Activated CD4-positive, alpha-beta T cell treated with anti-CD3 and anti-CD28 coated beads, Interleukin-2, amount 10 ng/mL, durations not matched to agents 24 days and 14 days (primary cell): ENCODE measurements at places on chromosomes 7 and 10. TPM values are rescaled to one million over a fixed set of nuclear protein-coding genes. Genes with fewer than 3 reads are reported as not detected.

GRCh38 chr10:53697038-53697437, 924.5 kb upstream of the MBL2 start:
- DNase-seq, result no peak

DNA sequence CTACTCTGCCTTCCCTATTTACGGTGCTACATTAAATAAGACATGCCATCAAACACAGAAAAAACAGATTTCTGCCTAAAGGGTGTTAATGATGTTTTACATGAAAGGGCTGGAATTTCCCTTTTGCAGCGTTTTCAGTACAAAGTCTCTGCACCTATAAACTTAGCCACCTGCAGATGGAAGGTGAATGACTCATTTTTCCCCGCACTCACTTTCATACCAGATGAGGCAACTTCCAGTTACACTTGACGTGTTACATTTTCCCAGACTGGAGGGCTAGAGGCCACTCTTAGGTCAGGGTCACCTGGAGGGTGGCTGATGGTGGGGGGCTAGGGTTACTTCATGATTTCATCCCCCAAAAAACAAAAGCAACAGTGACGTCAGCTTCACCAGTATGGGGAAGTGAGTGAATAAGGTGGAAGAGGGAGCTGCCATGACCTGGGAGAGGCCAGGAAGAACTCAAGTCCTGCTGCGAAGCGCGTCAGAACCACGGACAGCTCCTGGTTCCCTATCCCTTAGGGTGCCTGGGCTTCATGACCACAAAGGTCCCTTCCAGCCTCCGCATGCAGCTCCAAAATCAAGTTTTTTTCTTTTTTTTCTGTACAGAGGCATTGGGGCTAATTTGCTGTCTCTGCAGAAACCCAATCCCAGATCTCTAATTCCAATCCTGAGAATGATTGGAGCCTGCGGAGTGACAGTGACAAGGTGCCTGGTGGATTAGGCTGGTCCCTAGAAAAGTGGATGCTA, 94.0 kb downstream of the ADARB2 start:
- peak; percentile 73 for DNase-seq

DNA sequence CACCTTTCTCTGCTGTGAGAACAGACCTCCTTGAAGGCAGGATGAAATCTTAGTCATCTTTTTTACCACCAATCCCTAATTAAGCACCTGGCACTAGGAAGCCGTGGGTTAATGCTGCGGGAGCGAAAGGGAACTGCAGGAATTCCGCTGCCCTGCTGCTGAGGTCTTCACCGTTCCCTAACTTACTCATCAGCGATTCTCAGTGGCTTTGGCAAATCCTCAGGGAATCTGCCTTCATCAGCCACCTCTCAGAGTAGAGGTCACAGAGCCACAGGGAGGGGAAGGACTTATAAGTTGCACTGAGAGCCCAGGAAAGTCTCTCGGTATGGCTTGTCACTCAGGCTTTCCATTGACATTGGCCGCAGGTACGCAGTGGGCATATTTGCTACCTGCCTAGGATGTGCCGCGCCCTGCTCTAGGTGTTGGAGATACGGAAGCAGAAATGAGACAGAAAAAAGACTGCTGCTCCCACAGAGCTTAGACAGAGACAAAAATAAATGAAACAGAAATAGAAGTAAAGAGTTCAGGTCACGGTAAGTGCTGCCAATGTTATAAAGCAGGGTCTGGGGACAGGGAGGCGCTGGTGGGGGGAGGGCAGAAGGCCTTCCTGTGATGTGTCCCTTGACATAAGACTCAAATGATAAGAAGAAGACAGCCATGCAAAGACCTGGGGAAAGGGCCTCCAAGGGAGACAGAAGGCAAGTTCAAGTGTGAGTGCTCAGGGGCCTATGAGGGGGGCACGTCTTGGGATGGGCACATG, 72.6 kb upstream of the OPALIN start:
- no peak for DNase-seq

DNA sequence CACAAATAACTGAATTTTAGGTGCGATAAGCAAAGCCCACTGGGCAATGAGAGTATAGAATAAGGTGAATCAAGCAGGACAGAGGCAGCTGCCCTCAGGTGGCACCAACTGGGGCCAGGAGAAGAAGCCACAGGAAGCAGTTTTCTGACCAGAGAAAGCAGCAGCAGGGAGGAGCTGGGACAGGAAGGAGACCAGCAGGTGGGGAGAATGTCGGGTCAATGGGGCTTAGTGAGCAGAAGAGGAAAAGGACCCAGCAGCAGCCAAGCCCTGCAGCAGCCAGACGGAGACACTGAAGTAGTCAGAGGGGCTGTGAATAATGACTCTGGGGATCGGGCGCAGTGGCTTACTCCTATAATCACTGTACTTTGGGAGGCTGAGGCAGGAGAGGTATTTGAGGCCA, 209.6 kb upstream of the SH2B2 start:
- no peak for DNase-seq

DNA sequence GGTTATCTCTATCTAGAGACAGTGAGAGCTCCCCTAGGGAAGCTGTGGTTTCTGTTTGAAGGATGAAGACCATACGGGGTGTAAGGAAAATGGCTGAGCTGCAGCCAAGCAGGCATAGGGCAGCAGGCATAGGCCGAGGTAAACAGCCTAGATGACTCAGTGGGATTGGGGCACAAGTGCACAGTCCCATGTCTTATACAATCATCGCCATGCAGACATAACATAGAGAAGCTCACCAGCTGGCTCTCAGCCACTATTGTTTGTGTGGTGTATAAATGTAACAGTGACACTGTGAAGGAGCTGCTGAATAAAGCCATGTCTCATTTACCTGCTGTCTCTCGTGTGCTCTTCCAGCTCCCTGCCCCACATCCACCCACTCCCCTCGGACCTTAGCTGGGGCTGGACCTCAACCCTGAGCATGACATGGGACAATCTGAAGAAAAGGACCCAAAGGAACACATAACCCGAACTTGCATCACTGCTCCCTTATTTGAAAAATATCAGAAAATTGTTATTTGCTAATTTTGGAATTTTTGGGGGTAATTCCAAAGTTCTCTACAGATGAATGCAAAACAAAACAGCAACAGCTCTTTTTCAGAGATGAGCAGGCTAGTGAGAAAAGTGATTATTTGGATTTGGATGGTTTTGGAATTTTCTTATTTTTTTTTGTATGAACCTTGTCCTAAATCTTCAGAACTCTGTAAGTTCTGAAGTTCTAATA, 582.7 kb downstream of the REEP3 start:
- no peak for DNase-seq

Gene CNNM1
- 0.28 and 0.44 TPM in 2 replicates for total RNA-seq

GRCh38 chr7:49596701-49597491, 176.5 kb upstream of the VWC2 start:
- no peak for DNase-seq

Gene CEP55
- 58.5 and 59.3 TPM in 2 replicates for total RNA-seq

Gene ANXA8
- 0.17 TPM in 1 of 2 replicates, not detected in the other for total RNA-seq

DNA sequence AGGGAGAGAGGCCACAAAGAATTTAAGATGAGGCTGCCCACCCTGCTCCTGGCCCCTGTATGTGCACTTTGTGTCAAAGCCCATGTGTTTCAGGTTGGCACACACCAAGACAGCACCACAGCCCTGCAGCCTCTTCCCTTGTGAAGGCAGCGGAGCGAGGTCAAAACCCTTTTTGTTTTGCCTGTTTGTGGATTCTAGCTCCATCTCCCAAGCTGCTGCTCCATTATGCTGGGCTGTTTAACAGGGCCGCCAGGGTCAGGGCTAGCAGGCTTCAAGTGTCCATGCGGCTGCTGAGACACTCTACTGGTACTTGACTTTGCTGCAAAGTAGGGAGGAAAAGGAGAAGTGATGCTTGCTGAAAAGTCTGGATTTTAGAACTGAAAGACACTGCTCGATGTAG, 142.3 kb upstream of the EFCAB10 start:
- no peak for DNase-seq

DNA sequence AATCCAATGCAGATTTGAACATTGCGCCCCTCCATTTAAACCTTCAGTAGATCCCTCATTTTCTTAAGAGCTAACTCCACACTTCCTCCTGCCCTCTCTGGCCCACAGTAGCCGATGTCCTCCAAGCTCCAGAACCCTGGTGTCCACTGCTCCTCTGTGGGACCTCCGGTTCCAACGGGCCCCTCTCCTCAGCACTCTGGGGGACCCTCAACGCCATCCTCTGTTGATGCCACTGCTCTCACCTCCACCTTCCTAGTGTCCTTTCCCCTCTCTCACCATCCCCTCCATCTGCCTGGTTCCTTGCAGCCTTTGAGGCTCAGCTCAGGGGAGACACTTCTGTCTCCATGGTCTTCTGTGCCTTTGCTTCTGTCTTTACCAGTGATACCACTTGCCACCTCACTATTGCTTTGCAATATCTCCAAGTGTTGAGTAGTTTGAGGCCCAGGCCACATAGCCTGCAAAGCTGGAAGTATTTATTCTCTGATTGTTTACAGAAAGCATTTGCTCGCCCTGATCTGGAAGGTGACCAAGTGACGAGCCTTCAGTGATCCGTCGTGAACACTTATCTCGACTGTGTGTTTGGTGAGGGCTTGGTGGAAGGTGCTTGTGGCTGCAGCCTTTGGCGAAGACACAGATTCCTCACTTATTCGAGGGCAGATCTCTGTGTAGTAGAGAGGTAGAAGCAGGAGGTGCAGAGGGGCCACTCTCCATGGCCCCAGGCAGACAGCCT, 104.8 kb upstream of the SHH start:
- DNase-seq, result no peak

DNA sequence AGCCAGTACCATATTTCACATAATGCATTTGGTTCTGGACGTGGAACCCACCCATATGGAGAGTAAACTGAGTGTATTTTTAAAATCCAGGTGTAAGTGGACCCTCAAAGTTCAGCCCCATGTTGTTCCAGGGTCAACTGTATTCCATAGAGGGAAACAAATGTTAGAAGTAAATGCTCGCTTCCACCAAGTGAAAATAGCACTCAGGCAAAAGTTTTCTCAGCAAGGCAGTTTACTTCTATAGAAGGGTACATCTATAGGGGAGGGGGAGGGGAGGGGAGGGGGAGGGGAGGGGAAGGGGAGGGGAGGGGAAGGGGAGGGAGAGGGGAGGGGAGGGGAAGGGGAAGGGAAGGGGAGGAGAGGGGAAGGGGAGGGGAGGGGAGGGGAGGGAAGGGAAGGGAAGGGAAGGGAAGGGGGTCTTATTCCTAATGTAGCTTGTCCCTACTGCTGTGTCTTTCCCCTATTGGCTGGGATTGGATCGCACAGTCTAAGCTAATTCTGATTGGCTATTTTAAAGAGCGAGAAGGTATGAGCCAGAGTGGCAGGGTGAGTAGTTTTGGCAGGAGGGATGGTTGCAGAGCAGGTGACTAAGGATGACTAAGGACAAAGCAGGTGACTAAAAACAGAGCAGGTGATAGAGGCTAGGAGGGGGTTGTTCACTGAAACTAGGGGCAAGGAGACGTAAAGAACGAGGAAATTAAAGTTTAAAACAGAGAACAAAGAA, 29.1 kb downstream of the GARIN1A start:
- DNase-seq, result no peak

Gene CDC14C
- total RNA-seq, result not detected in 2 replicates

DNA sequence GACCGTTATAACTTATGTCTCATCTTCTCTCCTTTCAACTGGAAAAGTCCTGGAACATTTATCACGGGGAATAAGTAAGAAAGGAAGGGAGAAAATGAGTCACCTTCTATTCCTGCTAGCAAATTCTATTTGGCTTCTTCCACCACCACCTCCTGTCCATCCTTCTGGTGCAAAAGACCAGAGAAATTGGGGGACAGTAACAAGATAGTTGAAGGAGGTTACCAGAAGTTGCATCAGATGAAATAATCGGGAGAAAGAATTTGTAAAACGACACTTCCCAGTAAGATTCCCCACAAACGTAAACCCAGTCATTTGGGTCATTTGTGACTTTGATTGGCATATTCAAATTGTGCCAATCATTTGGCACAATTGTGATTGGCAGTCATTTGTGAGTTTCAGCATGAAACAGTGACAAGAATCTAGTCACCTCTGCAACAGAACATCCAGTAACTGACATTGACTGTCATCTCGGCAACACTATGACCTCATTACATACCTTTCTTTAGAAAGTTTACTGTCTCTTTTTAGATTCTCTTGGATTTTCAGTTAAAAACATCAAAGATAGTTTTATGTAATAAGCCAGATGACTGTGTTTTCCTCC, 51.3 kb upstream of the PIK3CG start:
- DNase-seq, result no peak

Gene SPDYE5
- total RNA-seq, result 0.14 TPM in 1 of 2 replicates, not detected in the other

DNA sequence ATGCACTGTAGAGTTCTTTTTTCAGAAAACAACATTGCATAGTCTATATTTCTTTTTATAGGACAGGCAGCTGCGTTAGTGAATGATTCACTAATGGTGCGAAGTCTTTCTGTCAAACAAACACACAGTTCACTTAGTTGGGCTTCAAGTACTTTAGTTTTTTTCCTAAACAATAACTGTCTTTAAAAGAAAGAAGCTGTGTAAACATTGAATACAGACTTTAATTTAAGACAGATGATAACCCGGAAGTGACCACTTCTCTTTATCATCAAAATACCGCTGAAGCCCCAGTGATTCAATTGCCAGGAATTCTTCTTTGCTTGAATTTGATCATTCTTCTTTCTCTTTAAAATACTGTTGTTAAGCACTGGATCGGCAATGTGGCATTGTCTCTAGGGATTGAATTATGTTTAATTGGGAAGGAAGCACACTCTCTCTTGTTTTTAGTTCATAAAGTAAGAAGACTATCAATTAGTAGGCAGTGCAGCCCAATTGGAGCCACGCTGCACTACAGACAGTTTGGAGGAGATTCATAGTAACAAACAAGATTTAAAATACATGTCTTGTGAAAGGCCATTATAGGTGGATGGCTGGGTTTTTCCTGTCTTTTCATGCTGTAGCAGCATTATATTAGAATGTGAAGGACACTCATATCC, 30.4 kb downstream of the CNTNAP2 start:
- no peak for DNase-seq

Gene UCN3
- total RNA-seq, result not detected in 2 replicates

Gene RRP12
- 99.4 and 106 TPM in 2 replicates for total RNA-seq

Gene CDH23
- 0.92 and 1.3 TPM in 2 replicates for total RNA-seq

Gene NFKB2
- total RNA-seq, result 300 and 311 TPM in 2 replicates

Gene AUTS2
- 0.76 and 2.1 TPM in 2 replicates for total RNA-seq

- DNase-seq, result no peak
Measured at GRCh38 chr7:122273117-122273516, 31.4 kb downstream of the FEZF1 start.

Gene TAF5
- 11.9 and 12.1 TPM in 2 replicates for total RNA-seq

DNA sequence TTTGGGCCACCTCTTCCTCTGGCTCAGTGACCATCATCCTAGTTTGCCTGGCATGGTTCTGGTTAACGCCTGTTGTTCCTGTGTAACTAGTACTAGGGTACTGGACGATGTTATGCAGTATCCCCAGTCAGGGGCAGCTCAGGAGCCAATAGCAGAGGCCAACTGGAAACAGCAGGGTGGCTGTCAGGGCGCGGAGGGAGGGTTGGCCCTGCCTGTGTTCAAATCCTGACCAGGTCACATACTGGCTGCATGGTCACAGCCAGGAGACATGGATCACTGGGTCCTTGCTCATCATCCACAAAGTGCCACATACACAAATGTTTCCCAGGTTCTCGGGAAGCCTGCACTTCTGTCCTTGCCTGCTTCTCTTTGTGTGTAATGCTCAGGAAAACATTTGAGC, 12.3 kb upstream of the RBP3 start:
- no peak for DNase-seq
